GM12891 (cell line): ENCODE measurements at places on chromosomes 11 and 22.

- no peak for DNase-seq
Measured at GRCh38 chr11:106231591-106231990, 154.1 kb downstream of the AASDHPPT start.

GRCh38 chr11:75147875-75148263 lies 3.0 kb upstream of the SLCO2B1 start:
- DNase-seq = no peak

DNA sequence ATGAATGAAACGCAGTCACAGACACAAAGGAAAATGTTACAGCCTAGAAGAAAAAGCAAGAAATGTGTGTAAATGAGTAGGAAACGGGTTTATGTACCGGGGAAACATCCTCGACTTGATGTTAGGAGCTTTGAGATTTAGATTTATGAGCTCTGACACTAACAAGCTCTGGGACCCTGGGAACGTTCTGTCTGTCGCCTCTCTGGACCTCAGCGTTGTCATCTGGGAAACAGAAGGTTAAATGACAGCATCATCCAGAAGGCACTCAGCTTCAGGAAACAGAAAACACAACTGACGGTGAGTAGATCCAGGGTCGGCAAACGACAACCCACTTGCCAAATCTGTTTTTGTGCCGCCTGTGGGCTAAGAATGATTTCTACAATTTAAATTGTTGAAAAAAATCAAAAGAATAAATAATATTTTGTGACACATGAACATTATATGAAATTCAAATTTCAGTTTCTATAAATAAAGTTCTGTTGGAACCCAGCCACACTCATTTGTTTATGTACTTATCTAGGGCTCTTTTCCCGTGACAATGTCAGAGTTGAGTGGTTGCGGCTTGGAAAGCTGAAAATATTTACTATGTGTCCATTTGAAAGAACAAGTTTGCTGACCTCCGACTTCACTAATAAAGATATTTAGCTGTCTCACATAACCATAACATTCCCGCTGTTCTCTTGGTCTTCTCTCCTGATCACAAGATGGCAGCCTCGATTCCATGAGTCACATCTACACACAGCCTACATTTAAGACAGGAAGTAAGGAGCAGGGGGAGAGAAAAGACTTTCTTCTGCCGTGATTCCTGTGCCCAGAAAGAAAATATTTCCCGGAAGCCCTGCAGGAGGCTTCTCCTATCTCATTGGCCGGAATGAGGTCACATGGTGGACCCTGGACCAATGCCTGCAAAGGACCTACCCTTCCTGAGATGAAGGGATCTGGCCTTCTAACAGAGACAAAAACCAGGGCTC lies 47.1 kb upstream of the SYT13 start:
- no peak for DNase-seq

GRCh38 chr11:77320351-77320750 lies 18.9 kb upstream of the GDPD4 start:
- DNase-seq = no peak

DNA sequence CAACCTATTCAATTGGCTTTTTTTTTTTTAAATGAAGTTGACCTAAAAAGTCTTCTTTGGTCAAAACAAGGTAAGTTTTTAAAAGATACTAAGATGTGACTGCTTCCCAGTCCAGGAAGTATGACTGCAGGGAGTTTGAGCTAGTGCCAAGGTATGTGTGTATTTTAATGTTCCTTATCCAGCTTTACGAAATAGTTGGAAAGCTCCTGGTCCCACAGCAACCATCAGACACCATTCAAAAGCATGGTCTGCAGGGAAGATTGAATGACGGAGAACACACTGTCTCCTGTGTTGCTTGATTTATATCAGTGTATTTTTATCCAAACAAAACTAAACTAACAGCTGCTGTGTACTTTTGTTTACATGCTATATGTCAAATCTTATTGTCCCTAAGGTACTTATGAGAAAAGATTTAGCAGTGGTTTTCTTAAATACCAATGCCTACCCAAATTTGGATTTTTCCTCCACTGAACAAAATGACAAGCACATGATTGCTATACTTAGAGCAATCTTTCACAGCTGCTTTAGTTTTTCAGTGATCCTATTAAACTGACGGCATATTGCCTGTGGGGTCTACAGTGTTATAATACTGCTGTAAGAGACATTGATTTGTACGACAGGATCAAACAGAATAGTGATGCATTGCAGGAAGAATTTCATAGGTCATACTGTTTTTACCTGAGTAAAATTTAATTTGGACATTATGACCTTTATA lies 122.9 kb downstream of the DCDC1 start:
- DNase-seq = no peak

- peak; percentile 94 for DNase-seq
Measured at GRCh38 chr11:1852877-1853276, at the start of gene LSP1. TSS of gene LSP1 (plus strand) at chr11:1853084. CDS start at chr11:1853145, 61 bp downstream.

DNA sequence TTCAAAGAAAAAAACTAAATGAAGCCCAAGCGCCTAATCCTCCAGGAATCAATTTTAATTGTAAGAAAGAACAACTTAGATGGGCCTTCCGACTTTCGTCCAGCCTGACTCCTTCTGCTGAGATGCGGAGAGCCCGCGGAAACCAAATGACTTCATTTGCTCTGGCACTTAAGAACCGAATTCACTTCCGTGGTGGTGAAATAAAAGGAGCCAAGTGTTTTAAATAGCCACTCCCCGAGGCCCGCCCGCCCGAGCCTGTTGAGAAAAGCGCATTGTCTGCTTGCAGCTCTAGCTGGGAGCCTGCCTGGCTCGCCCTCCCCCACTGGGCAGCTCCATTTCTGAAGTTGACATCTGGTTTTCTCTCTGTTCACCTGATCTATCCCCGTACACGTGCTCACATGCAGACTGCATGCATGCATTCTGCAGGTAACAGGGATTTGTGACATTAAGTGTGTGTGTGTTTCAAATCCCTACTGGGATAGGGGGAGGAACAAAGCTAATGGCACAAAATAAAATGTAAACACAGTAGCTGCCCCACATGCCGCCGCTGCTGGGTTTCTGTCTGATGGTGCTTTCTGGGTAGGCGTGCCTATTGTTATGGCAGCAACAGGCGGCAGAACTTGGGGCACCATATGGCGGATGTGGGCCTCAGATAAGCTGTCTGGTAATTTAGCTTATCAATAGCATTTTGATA lies 6.2 kb downstream of the TEAD1 start:
- DNase-seq = no peak

- no peak for DNase-seq
Measured at GRCh38 chr22:49658902-49659280, 168.8 kb downstream of the BRD1 start.

GRCh38 chr11:87778357-87778756 lies 396.9 kb downstream of the RAB38 start:
- DNase-seq = no peak

DNA sequence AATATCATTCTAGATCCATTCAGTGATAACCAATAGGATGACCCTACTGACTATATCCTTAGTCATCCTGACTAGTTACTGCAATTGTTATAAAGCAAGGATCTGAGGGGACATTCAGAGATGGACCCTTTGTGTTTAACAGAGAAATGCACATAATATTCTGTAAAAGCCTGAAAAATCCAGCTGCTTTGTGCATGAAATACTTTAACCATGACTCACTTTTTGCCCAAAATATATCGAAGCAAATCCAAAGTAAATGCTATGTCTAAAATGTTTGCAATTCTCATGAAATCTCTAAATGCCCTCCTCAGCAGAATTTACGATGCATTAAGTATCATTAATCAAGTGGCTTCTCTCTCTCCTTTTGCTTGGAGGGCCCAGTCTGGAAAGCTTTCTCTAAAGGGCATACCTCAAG lies 178.8 kb upstream of the MTMR2 start:
- DNase-seq = no peak

GRCh38 chr11:102012946-102013345 lies 34.3 kb upstream of the CFAP300 start:
- DNase-seq = no peak

GRCh38 chr11:134609361-134610115 lies 197.5 kb upstream of the B3GAT1 start:
- DNase-seq = no peak

GRCh38 chr22:29647954-29648737 lies 44.7 kb downstream of the NF2 start:
- no peak for DNase-seq

- no peak for DNase-seq
Measured at GRCh38 chr22:24460418-24461089, 33.2 kb downstream of the ADORA2A start.

GRCh38 chr22:38863531-38864131 lies 8.4 kb downstream of the CBX6 start:
- no peak for DNase-seq

DNA sequence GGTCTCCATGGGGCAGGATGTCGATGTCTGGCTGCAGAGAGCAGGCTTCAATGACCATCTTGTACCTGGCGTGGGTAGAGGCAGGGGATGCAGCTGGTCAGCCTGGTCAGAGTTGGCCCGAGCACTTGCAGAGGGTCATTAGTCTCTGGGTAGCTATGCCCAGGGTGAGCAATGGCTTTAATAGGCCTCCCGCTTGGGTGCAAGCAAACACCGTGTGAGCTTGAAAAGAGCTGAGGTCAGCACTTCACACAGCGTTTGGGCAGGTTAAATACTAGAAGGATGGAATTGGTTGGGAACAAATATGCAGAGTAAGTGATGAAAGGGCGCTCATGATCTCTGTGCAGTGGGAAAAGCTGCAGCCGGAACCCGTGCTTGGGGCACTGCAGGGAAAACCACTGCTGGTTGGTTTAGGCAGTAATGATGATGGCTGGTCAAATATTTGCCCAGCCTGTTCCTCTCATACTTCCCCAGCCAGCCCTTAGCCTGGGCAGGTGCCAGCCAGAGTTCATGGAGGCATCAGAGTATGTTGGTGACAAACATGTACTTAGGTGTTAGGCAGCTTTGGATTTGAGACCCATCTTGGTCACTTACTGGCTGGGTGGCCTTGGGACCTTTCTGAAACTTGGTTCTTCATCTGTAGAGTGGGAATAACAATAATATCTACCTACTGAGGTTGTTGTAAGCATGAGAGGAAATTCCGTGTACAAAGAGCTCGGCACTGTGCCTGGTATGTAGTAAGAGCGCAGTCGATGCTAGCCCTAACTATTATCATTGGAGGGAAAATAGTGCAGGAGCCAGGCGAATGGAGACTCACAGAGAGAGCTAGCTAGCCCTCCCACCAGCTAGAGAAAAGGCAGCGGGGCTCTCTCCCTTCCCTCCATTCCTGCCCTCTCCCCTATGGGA lies 25.2 kb upstream of the KCNJ11 start:
- DNase-seq = no peak

GRCh38 chr11:15146271-15147003 lies 31.7 kb downstream of the INSC start:
- DNase-seq = no peak

DNA sequence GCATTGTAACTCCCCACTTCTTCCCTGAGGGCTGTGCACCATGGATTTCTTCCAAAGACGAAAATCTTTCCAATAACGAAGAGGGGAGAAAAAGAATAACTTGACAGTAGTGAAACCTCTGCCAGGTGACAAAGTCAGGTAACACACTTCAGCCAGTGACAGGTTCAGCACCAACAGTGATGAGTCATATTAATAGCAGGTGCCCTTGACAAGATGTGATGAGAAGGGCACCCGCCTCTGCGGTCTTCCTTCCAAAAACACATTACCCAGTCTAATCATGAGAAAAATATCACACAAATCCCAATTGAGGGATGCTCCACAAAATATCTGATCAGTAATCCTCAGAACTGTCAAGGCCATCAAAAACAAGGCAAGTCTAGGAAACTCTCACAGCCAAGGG lies 157.8 kb downstream of the EFCAB6 start:
- DNase-seq = no peak

GRCh38 chr22:41934284-41935014 lies 7.8 kb upstream of the TNFRSF13C start:
- DNase-seq = no peak

DNA sequence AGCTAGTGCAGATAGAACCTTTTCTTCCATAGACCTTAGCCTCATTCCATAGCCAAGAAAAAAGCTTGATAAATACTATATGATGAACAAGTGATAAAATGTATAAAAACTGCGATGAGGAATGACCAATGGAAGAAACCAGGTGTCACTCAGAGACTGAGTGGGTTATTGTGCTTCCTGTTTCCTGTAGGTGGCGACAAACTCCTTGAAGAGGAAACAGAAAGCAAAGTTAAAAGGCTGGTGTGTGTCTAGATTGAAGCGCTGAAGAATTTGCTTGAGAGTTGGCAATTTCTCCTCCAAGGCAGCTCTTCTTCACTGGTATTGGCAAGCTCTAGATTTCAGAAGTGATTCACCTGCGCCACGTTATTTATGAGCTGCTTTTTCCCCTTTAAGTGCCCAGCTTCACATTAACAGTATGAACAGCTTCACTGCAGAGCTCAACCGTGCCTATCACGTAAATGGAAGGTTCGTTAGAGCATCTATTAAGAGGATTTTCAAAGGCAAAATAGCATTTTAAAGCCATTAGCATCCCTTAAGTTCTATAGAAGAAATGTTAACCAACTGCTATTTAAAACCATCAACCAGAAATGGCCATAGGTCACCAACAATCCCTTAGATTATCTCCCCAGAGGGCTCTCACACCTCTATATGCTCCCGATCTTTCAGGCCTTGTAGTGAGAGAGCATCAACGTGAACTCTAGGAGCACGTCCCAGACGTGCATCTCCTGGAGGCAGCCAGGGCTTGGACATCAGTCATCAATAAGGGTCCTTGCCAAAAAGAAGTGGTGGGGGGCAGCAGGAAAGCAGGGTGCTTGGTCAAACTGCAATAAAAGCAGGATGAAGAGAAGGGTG lies 179.4 kb downstream of the CADM1 start:
- DNase-seq = peak; percentile 16

- no peak for DNase-seq
Measured at GRCh38 chr11:60834742-60835533, 7.0 kb upstream of the CCDC86 start.

DNA sequence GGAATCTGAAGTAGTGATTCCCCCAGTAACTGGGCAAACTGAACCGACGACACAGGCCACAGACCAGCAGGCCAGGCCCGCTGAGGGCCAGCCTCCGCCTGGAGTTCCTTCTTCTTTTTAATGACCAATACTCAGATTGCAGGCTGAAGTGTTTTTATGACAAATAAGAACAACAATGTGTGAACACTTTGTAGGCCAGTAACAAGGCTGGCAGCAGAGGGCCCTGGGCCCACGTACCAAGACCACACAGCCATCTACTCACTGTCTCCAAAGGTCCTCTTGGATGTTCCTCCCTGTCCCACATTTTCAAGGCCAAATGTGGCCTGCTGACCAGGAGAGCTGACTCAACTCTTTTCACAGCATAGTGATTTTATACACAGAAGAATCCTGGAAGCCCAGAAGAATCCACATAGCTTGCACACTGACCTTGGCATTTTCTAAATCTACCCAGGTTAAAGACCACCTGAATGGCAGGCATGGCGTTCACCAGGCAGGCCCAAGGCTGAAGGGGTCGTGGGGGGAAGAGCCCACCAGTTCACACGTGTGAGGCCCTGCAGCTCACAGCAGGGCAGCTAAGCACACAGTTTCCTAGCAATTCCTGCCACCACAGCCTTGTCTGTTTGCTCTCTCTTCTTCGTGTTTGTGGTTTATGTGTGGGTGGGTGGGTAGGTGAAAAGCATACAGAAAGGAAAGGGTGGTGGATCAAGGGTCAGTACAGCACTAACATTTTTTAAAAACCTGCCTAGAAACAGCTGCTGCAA lies 13.3 kb downstream of the SMCO4 start:
- no peak for DNase-seq
